ENCODE measurements at places on chromosomes 12 and 14. TPM values are rescaled to one million over a fixed set of nuclear protein-coding genes. Genes with fewer than 3 reads are reported as not detected.

- DNase-seq: no peak
Measured at GRCh38 chr12:41681898-41682297, 462.8 kb downstream of the GXYLT1 start.

GRCh38 chr12:72869024-72869423 lies 596.9 kb downstream of the TRHDE start:
- no peak for DNase-seq

DNA sequence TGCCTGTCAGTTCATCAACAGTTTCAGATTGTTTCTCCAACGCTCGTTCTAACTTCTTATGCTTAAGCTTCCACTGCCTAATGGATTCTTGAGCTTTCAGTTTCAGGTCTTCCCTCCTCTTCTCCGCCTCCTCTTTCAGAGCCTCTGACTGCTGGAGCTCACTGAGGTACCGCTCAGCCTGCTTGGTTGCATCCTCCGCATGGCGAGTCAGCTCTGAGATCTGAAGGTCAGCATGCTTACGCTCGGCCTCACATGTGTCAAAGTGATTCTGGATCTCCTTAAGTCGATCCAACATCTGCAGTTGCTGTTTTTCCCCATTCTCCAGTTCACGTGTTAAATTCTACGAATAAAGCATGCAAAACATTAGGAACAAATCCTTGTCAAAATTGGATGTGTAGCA lies 148.8 kb downstream of the CEP128 start:
- DNase-seq: no peak

Gene TARBP2
- total RNA-seq: 53.3 TPM

DNA sequence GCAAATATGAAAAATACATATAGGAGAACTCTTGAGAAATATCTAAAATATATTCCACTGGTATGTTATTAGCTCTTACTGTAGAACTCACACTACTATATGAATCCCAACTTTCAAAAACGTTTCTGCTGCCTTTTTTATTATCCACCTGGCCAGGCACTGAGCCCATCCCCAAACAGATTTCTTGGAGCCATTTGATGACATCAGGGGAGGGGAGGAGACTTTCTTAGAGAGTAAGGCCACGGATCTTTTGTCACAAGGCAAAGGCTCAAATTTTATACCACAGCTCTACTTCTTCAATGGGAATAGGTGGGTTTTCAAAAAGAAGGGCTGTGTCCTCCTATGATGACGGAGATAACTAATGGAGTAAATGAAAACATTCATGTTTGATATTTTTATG lies 83.0 kb downstream of the SLC25A21 start:
- no peak for DNase-seq

DNA sequence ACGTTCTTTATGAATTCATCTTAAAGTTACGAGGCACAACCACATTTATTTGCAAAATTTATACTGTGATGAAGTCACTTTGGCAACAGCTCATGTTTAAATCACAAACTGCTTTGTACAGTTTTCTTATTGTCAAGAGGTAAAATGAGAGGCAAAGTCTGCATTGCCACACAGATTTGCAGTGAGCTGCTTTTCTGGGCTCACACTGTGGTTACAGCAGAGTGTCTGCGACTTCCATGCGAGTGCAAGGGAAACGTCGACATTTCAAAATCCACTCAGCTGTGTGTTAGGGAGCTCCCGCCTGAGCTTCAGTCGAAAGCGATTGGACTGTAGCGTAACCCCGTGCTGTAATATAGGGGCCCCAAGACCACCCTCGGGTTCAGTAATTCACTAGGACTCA lies 13.0 kb downstream of the MTA1 start:
- no peak for DNase-seq

- DNase-seq: no peak
Measured at GRCh38 chr12:43462080-43462479, 89.9 kb downstream of the ADAMTS20 start.

DNA sequence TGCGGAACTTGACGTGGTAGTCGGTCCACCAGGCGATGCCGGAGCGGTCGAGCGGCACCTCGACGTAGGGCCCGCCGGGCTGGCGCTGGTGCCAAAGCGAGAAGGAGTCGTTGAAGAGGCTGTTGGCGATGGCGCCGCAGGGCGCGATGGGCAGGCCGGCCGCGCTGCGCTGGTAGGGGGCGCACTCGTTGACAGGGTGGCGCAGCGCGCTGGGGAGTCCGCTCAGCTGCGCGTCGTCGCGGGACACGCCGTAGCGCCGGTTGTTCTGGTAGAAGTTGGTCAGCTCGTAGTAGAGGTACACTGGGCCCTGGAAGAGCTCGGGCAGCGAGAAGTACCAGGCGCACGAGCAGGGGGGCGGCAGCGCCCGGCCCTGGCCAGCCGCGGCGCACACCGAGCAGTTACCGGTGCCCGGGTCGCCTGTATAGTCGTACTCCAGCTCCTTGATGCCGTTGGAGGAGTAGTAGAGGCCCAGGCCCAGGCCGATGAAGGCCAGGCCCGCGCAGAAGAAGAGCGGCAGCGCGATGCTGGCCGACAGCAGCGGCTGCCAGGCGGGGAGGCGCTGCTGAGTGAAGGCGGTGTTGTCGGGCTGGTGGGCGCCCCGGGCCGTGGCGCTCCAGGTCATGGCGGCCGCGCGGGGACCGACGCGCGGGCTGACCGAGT lies 482 bp downstream of the TMEM30B start:
- peak; percentile 61 for DNase-seq

GRCh38 chr12:56884421-56884820 lies 49.8 kb downstream of the SDR9C7 start:
- no peak for DNase-seq

DNA sequence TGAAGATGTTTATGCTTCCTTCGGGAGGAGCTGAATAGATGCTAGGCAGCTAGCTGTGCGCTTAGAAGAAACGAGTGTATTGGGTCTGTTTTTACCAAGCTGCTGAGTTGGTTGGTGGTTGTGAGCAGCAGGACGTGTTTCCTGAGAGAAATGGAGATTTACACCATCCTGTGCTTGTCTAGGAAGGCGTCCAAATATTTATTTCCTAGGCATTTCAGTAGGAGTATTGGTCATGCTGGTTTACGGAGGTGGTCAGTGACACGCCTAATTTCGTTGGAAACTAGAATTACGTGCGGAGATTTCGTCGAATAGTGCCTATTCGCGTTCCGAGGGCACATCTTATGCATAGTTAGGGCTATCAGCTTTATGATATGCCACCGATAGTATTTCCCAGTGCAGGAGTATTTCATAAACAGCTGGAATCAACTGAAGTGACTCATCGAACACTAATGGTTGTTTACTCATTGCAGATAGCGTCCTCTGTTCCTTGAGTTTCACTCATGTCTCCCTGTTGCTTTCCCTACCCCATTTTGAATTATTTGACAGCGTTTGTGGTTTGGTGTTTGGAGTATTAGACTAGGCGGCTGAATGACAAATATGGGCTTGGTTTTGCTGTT lies 780 bp downstream of the TBC1D15 start:
- peak; percentile 81 for DNase-seq

Gene RALGAPA1
- total RNA-seq: 30.0 TPM

- no peak for DNase-seq
Measured at GRCh38 chr12:68609998-68610369, 715 bp upstream of the RAP1B start.

DNA sequence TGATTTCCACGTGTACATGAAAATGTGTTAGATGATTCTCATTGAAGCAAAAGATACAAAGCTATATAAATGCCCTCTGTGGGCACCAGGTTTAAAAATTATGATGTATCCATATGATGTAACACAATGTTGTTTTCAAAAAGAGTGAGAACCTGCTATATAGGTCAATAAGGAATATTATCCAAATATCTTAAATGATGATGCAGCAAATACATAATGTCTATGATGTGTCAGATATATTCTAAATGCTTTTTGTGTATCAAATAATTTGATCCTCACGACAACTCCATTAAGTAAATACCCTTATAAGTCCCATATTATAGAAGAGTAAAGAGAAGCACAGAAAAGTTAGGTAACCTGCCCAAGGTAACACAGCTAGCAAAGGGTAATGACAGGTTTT lies 393.0 kb upstream of the DCN start:
- no peak for DNase-seq

- DNase-seq: no peak
Measured at GRCh38 chr12:107355004-107355565, 261.7 kb upstream of the CRY1 start.
